ENCODE measurements at places on chromosomes 4 and X.

- DNase-seq, result peak; percentile 18
These were observed 31.6 kb downstream of the KDM6A start for GRCh38 chrX:44904542-44905115.

- peak; percentile 15 for DNase-seq
These were observed 578.7 kb downstream of the BCOR start for GRCh38 chrX:39519030-39519488.

DNA sequence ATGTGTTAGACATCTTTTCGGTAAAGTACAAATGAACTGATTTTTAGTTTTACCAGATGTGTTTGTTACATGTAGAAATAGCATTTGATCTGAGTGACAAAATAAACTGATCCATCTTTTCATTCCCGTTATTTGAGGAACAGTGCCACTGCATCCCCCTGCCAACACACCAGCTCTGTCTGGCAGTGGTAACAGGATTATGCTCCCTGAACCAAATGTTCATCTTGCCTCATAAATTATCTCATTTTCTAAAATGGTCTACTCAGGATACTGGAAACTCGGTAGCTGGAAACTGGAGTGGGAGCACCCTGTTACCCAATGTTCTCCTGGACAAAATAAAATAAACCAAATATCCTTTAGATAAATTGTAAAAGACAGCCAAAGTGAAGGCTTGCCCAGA, 171.6 kb downstream of the FAT4 start:
- DNase-seq, result no peak

GRCh38 chr4:38958453-38959190, 73.6 kb downstream of the TMEM156 start:
- no peak for DNase-seq

- peak; percentile 91 for DNase-seq
These were observed at the start of gene PRDM8 for GRCh38 chr4:80196922-80197573. PRDM8 (plus strand) TSS chr4:80197503; CDS start chr4:80200081, 2,578 bp downstream.

- no peak for DNase-seq
These were observed 92.7 kb downstream of the SYNPO2 start for GRCh38 chr4:118981171-118981838.

- DNase-seq, result no peak
These were observed 12.6 kb upstream of the PDE6B start for GRCh38 chr4:612749-613125.

Data from globus pallidus (tissue), 1 donor.